CD4-positive, CD25-positive, alpha-beta regulatory T cell (primary cell): ENCODE measurements at places on chromosomes 6 and 20. TPM values are rescaled to one million over a fixed set of nuclear protein-coding genes. Genes with fewer than 3 reads are reported as not detected.

GRCh38 chr6:142444376-142444775 lies 142.6 kb downstream of the ADGRG6 start:
- no peak for DNase-seq

DNA sequence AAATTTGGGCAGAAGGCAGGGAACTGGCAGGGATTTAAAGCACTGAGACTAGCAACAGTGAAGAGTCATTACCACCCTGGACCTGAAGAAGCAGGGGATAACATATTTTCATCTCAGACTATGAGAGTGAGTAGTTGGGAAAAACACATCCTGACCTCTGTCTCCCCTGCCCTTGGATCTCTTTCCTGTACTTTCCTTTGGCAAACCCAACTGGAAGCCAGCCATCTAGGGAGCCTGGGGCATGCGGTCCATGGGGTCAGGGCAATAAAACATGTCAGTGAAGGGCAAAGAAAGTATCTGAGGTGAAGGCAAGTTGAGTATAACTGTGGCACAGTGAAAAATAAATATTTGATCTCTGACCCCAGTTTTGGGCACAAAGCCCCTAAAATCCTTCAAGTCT lies 698.2 kb downstream of the DOK5 start:
- DNase-seq = no peak

DNA sequence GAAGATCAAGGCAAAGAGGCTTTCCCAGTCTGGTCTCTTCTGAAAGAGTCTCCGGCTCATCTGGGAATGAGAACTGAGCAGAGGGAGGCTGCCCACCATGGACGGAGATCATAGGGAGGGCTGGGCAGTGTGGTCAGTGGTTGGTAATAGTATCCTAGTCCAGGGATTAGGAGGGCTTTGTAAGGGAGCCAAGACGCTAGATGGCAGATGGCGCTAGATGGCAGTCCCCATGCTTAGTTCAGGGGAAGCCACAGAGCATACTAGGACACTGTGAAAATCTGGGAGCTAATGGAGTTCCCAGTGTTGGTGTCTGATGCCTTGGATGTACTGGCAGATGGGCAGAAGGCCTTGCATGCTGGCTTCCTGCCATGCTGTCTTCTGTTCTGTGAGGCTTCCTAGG lies 21.7 kb upstream of the DAAM2 start:
- no peak for DNase-seq

- no peak for DNase-seq
Observed at GRCh38 chr6:107266563-107266962, 151.2 kb upstream of the BEND3 start.

GRCh38 chr6:109782491-109782999 lies 91.4 kb downstream of the FIG4 start:
- no peak for DNase-seq

DNA sequence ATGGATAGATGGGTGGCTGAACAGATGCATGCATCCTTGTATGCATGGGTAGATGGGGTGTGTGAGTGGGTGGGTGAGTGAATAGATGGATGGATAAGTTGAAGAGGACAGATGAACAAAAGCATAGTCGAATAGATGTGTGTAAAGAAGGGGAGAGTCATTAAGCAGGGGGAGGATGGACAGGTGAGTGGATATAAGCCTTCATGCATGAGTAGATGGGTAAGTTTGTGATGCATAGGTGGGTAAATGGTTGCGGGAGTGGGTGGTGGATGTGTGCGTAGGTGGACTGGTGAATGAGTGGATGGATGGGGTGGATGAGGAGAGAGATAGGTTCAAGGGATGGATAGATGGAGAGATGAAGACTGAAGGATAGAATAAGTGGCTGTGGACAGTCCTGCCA lies 29.6 kb downstream of the HLA-DPB1 start:
- no peak for DNase-seq

DNA sequence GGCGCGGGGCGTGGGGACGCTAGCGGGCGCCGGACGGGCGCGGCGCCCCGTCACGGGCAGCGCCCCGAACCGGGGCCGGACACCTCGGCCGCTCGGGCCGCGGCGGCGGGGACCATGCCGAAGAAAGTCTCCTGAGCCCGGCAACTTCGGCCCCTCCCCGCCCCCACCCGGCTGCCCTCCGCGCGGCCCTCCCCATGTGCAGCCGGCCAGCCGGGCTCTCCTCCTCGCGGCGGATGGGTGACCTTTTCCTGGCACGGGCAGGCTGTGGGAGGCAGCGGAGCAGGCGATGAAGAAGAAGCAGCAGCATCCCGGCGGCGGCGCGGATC lies 278 bp downstream of the UST start:
- no peak for DNase-seq

- peak; percentile 13 for DNase-seq
Observed at GRCh38 chr6:53441035-53441493, 92.3 kb upstream of the ELOVL5 start.

DNA sequence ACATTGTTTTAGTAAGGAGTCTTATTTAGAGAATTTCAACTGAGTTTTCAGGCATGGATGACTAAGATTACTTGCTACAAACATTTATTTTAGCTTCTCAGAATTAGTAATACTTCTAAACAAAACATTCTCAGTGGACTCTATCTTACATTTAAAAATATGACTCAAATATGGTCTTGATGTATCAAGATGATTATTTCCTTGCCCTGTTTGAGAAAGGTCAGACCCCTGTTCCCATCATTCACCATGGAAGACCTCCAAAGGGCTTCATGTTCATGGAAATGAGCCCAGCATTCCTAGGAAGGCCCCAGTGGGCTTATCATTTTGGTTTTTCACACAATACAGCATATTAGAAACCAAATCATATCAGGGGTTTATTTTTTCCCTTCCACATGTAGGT lies 24.6 kb upstream of the TRPC4AP start:
- no peak for DNase-seq

GRCh38 chr20:38806855-38807655 lies 1.6 kb downstream of the PPP1R16B start:
- DNase-seq = peak; percentile 49

The KCNK16 gene
- polyA plus RNA-seq = not detected

The WASF1 gene
- 0.37 TPM for polyA plus RNA-seq

The KIF25 gene
- polyA plus RNA-seq = not detected

The PPP1R3G gene
- polyA plus RNA-seq = not detected

The C6orf141 gene
- not detected for polyA plus RNA-seq

The TINAG gene
- not detected for polyA plus RNA-seq

The SCP2D1 gene
- not detected for polyA plus RNA-seq

The TRIM40 gene
- polyA plus RNA-seq = not detected
